ENCODE measurements at places on chromosomes 3 and 15.

DNA sequence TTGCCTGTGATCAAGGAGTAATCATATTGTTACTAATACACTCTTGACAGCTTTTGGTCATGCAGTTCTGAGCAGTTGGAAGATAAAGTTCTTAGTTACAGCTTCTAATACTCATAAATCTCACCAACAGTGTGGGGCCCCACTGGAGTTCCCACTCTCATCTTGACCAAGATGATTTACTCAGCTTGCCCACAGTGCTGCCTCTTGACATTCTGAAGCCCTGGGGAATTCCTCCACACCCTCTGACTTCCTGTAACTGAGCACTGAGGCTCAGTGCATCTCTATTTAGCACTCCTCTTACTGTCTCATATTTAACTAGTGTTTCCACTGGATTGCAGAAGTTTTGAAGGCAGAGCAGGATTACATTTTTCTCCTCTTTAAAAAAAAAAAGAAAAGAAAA, 1.9 kb upstream of the ARL6IP5 start:
- peak; percentile 33 for DNase-seq

DNA sequence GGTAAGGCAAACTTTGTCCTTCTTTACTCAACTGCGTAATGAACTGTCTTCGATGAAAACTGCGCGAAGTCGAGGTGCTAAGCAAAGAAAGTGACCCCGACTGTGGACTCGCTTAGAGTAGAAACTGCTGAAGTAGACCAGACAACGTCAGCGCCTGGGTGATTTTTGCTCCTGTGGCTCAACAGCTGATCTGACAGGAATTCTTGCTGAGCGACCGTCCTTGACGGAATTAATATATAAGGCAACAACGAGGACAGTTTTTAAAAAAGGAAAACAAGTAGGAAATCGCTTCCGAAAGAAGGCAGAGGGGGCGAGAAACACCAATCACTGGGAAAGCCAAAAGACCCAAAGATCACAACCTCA, 541 bp downstream of the RPS27L start:
- peak; percentile 30 for DNase-seq

DNA sequence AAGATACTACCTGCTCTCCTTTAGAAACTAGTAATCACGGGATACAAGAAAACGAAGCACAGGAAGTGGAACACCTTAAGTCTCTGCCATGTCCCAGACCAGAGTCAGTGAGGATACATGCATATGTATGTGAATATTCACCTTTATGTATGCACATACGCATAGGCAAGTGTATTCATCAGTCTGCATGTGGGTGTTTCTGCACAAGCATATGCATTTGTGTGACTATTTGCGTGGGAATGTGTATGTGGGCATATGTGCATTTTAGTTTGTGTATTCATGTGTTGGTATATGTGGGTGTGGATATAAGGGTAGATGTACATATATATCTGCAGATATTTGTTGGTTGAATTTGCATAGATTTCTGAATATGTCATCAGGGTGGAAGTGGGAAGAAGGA, 889.7 kb downstream of the AGBL1 start:
- DNase-seq: no peak

- DNase-seq: no peak
Observed at GRCh38 chr15:35244227-35244626, 159.1 kb upstream of the NANOGP8 start.

- DNase-seq: no peak
Observed at GRCh38 chr3:180828723-180829408, 83.6 kb upstream of the FXR1 start.

DNA sequence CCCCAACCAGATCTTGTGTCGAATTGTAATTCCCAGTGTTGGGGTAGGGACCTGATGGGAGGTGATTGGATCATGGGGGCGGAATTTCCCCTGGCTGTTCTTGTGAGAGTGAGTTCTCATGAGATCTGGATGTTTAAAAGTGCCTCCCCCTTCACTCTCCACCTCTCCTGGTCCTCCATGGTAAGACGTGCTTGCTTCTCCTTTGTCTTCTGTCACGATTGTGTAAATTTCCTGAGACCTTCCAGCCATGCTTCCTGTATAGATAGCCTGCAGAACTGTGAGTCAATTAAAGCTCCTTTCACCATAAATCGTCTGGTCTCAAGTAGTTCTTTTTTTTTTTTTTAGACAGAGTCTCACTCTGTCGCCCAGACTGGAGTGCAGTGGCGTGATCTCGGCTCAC, 42.3 kb downstream of the NR1D2 start:
- no peak for DNase-seq

DNA sequence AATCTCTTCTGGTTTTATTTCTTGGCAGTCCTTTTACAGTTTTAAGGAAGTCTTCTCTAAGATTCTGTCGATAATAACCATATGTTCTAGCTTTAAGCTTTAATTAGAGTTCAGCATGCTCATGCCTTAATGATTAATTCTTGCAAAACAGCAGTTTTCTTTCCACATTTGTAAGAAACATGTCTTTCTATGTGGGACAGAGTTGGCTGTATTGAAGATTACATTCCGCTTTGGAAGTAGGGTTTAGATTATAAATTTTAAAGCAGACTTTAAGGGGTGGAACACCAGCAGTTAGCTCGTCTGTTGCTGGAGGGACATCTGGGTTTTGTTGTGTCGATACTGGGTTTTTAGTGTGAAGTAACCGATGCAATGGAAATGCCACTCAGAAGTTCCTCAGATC, 35.3 kb downstream of the SQOR start:
- DNase-seq: no peak

DNA sequence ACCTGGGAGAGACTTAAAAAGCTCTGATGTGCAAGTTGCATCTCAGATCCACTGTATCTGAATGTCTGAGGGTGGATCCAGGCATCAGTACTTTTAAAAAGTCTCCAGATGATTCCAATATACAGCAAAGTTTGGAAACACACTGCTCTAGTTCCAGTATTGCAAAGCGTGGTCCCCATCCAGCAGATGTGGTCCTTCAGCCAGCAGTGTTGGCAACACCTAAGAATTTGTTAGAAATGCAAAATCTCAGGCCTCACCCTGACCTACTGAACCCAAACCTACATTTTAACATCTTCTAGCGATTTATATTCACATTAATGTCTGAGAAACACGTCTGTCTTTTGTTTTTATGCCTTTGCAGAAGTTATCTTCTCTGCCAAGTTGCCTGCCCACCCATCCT, 32.2 kb upstream of the SGO1 start:
- DNase-seq: no peak

DNA sequence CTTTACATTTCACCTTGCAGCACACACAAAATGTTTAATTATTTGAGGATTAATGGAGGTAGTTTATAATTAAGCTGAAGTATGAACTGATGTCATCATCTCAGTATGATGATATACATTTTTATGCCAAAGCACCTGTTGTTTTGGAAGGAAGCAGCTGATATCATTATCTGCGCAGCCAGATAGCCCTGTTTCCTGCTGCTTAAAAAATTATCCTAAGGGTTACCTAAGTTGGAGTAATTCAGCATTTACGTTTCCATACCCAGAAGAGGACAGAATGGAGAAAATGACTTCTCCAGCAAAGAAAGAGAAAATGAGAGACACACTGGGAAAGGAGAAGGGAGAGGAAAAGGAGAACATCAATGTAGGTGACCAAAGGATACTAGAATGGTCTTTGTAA, 370.3 kb upstream of the PLSCR5 start:
- no peak for DNase-seq

DNA sequence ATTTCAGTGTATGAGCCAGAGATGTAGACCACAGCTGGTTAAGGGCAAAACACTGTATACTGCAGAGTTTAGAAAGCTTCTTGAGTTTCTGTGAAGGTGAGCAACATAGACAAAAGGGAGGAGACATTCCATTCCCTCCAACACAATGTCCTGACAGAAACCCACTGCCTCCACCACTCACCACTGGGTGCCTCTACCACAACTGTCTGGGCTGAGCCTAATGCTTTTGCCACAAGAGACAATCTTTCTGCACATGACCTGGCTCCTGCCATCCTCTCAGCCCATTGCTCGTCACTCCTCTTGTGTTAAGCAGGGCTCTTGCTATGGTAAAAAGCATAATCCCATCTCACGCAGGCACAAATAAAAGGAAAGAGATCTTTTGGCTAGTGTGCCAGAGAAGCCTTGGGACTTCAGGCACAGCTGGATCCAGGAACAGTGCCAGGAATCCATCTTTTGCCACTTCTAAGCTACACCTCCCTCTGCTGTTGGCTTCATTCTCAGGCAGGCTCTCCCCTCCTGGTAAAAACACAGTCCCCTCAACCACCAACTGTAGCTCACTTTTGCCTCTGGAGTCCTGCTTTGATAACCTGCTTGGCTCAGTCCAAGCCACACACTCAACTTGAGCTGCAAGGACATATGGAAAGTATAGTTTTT, 140.6 kb upstream of the PRR20G start:
- no peak for DNase-seq

GRCh38 chr3:129961141-129961541, 13.4 kb upstream of the TRH start:
- no peak for DNase-seq

- no peak for DNase-seq
Observed at GRCh38 chr3:52786330-52787215, 8.0 kb upstream of the ITIH3 start.

- no peak for DNase-seq
Observed at GRCh38 chr3:107791450-107791849, 268.7 kb downstream of the BBX start.

Data from hippocampal formation (tissue), 2 donors.